Stimulated activated CD4-positive, alpha-beta T cell treated with anti-CD3 and anti-CD28 coated beads, Interleukin-4, amount 100 ng/mL, for 1 hour (primary cell): ENCODE measurements at places on chromosomes 6 and 20.

- DNase-seq = no peak
These were observed 16.1 kb downstream of the TXNDC5 start for GRCh38 chr6:7894262-7895124.

DNA sequence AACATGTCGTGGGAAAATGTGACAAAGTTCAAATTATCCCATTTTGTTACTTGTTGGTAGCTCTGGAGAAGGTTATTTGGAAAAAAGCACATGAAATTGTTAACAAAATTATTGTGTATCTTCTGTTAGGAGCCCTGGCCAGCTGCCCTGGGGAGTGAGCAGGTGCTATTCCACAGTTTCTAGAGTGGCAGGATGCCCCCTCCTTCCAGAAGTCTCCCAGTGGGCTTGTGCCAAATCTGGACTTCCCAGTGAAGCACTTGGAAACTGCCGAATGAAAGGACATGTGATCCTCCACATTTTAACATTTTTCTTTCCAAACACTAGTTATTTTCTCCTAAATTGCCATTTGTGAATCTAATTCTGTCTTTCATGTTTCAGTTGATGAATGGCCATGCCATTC is 66.9 kb upstream of the CLDN20 start:
- no peak for DNase-seq

- DNase-seq = no peak
These were observed 19.9 kb downstream of the CAPN11 start for GRCh38 chr6:44178424-44179071.

DNA sequence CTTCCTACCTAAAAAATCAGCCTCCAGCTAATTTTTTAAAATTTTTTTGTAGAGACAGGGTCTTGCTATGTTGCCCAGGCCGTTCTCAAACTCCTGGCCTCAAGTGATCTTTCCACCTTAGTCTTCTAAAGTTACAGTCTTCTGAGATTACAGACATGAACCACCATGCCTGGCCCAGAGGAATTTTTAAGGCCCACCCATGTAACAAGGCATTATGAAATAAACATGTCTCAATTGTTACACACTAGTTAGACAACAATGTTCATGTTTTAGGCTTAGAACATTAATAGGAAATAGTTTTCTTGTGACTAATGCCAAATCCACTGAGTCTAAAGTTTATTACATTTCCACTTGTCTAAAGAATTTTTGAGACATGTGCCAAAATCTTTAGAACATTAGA is 221.2 kb downstream of the LAMA2 start:
- no peak for DNase-seq

- no peak for DNase-seq
These were observed 39.0 kb upstream of the SUPT3H start for GRCh38 chr6:45416700-45417099.
